ENCODE measurements at places on chromosomes 12 and 14. TPM values are rescaled to one million over a fixed set of nuclear protein-coding genes. Genes with fewer than 3 reads are reported as not detected.
A peak's percentile ranks its signal among the peaks of the same experiment; 100 is the strongest.

The OTOGL gene
- total RNA-seq: 0.28 TPM

- DNase-seq: no peak
Measured at GRCh38 chr12:31011746-31012566, 61.7 kb upstream of the DDX11 start.

- DNase-seq: no peak
Measured at GRCh38 chr14:99716091-99716849, 32.2 kb downstream of the CYP46A1 start.

- DNase-seq: no peak
Measured at GRCh38 chr12:129870136-129870535, 33.7 kb downstream of the TMEM132D start.

DNA sequence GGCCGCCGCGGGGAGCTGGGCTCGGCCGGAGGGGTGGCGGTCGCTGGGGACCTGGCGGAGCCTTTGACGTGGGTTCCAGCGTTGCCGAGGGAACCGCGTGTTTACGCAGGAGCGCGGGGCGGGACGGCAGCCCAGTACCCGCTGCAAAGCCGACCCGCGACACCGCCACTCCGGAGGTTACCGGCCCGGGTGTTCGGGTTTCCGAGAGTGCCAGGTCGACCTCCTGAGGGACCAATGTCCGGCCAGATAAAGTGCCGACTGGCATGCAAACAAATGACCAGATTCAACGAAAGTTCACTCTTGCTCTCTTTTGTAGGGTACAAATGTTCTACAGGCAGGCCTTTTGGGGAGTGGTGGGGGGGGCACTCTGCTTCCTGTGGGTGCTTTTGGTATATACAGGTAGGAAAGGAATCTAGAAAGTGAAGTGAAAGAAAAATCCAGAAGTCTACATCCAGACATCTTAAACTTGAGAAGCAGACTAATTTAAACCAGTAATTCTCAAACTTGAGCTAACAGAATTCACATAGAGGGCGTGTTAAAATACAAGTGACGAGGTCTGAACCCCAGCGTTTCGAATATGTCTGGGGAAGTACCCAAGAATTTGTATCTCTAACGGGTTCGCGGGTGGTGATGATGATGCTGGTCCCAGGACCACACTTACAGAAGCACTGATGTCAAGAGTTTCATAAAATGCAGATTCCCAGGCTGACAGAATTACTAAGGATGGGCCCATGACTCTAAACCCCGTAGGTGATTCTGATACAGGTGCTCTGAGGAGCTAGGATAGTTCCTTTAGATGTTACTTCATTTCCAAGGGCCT is at the start of gene GPR135:
GPR135 (minus strand) TSS at position 65 of the 820 bp plus-strand sequence. CDS start 154 bp downstream, outside the sequence.
- DNase-seq: peak; percentile 13

Measured in IMR-90 (cell line).